ENCODE measurements at places on chromosomes 1 and 21.

GRCh38 chr1:239719642-239720258, 333.4 kb downstream of the CHRM3 start:
- DNase-seq = no peak

GRCh38 chr1:91833946-91834345, 52.0 kb downstream of the TGFBR3 start:
- no peak for DNase-seq

GRCh38 chr1:93463960-93464359, 16.0 kb downstream of the FNBP1L start:
- DNase-seq = no peak

DNA sequence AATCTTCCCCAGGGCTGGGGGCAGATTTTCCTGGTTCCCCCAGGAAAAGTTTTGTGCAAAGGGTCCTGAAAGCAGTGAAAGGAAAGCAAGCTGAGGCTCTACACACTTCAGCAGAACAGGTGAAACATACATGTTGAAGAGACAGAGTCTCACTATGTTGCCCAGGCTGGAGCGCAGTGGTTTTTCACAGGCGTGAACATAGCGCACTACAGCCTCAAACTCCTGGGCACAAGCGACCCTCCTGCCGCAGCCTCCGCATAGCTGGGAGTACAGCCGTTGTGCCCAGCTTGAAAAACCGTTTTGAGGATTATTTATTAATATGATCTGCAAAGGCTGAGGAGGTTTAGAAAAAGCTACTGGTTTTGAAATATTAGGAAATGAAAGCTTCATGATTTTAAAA, 11.8 kb downstream of the PRDM15 start:
- DNase-seq = no peak

DNA sequence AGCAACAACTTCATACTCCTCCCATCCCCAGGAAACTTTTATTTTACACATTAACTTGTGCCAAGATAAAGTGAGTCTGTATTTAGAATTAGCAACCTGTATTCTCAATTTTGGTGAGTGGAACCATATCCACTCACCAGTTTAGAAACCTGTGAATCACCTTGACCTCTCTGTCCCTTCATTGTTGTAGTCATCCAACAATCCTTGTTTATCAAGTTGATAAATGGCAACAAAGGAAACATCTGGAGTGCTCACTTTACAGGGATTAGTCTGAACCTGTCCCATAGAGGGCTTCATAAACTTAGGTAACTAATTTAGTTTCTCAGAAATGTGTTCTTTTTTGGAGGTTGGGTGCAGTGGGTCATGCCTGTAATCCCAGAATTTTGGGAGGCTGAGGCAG, 3.9 kb upstream of the CLSPN start:
- DNase-seq = no peak

DNA sequence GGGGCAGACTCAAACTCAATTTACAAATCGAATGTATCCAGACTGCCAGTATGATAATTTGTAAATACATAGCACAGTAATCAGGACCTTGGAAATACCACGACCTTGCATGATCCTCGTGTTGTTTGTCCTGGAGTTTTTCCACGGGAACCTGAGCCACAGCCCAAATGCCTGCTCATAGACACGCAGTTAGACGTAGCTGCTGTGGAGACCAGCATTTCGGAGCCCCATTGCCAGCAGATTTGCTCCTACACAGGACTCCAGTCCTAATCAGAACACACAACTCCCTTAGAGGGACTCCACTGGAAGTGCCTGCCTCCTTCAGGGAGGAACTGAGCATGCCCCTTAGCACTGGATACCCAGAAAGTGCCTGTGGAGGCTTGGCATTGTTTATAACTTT, 163.2 kb downstream of the GALNT2 start:
- DNase-seq = no peak
